Hematopoietic multipotent progenitor cell treated with erythropoietin and hydrocortisone succinate and interleukin-3 and kit ligand, for 17 days (in vitro differentiated cells): ENCODE measurements at places on chromosomes 5 and 9.

DNA sequence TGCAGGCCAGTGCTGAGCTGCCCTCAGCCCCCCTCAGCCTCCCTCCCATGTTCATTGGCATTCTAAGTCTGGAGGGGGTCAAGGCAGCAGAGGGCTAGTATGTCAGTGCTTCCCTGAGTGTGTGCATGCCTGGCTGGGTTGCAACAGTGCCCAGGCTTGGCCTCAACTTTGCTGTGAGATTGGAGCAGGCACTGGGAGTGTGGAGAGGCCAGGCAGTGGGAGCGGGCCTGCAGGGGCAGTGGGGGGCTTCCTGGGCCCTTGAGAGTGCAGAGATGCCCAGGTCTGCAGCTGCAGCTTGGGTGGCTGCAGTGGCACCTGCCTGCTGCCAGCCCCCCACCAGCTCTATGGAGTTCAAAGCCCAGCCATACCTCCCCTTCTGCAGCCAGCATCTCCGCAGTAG, 239.3 kb downstream of the ARRDC3 start:
- DNase-seq = no peak

DNA sequence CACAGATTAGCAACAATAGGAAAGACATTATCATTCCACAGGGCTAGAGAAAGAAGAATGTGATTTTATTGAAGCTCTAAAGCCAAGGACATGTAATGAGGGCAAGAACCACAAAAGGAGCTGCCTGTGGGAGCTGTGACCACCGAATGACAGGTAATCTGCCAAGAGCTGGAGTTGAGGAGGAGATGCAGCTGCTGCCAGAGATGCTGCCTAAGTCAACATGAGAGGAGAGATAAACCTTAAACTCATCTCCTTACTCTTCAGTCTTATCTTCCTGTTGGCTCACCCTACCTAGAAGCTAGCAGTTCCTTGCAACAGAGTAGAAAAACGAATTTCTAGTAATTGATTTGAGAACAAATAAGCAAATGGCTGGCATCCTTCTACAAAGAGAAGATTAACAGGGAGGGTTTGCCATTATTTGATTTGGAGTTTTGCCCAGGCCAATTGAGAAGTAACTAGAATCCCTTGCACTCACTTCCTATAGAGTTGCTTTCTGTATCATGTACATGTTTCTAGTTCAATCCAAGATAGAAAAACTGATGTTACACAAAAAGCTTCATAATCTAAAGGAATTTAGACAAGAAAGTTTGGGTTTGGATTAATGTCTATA, 539.2 kb downstream of the TLE1 start:
- DNase-seq = no peak

- no peak for DNase-seq
These were observed 29.3 kb downstream of the RASGEF1C start for GRCh38 chr5:180179442-180180420.

DNA sequence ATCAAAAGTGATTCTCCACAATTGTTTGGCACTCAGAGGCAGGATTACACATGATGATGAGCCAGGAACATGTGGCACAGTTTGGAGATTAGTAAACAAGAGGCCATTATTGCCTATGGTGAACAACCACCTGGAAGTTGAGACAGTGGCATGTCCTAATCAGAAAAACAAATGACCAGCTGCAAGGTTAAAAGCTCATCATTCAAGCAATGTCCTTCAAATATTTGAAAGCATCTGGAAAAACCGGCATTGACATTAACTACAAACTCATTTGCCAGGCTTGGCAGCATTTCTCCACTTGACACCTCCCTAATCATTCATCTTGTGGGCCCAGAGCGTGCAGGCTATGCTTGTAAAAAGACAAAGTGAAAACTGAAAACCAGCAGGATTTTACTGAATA, 80.6 kb upstream of the MEGF10 start:
- no peak for DNase-seq
